Activated naive CD4-positive, alpha-beta T cell treated with Interleukin-2 at 50 U/mL for 16 hours (primary cell): ENCODE measurements at places on chromosomes 12 and 14.

GRCh38 chr12:127241072-127241817 lies 1025.7 kb upstream of the TMEM132C start:
- DNase-seq = no peak

GRCh38 chr12:124694250-124694649 lies 126.8 kb upstream of the NCOR2 start:
- no peak for DNase-seq

DNA sequence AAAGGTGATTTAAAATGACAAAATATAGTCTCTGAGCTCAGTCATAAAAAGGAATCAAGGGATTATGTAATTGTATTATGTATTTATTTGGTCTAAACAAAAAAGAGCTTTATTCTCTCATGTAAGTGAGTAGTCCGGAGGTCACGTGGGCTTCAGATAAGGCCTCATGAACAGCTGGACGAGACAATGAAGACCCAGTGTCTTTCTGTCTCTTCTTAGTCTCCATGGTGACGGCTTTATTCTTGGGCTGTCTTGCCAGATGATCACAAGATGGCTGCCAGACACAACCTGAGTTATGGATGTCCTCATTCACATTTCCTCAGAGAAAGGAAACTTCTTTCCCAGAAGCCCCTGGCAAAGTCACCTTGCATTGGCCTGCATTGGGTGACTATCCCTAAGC lies 98.6 kb downstream of the ARF6 start:
- DNase-seq = no peak

- DNase-seq = no peak
These were observed 140.6 kb downstream of the EPS8 start for GRCh38 chr12:15648558-15648957.

- no peak for DNase-seq
These were observed 185.8 kb downstream of the EGLN3 start for GRCh38 chr14:33764876-33765650.

DNA sequence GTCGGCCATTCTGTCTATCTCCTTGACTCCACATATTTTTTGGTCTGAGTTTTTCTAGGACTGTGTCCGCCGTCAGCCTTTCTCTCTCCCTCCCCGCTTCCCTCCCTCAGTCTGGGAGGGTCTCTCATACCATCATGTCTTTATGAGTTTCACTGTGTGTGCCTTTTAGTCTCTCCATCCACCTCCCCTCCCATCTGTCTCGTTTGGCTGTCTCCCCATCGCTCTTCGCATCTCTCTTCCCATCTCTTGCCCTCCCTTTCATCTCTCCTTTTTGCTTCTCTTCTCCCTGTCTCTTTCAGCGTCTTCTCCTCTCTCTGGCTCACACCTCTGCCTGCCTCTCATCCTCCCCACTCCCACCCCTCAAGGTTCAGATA lies 6.9 kb upstream of the CISTR start:
- no peak for DNase-seq

GRCh38 chr12:112738531-112738930 lies 53.0 kb upstream of the RPH3A start:
- no peak for DNase-seq

- DNase-seq = no peak
These were observed 29.1 kb upstream of the KLRB1 start for GRCh38 chr12:9636851-9637206.

GRCh38 chr12:65287426-65287825 lies 8.9 kb downstream of the MSRB3 start:
- no peak for DNase-seq

GRCh38 chr12:90871726-90872096 lies 83.3 kb downstream of the CCER1 start:
- no peak for DNase-seq

- DNase-seq = no peak
These were observed 14.9 kb downstream of the LTA4H start for GRCh38 chr12:96020314-96021003.

DNA sequence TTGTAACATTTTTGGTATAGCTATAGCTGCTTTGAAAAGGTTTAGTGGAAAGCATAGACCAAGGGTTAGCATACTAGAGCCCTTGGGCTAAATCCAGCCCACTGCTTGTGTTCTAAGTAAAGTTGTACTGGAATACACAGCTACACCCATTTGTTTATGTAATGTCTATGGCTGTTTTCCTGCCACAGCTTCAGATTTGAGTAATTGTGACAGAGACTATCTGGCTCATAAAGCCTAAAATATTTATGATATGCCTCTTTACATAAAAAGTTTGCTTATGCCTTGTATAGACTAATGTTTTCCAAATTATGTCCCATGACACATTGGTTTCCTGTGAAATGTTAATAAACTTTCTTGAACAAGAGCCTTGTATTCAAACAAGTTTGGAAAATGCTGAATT lies 234.8 kb upstream of the ATP2B1 start:
- no peak for DNase-seq

- no peak for DNase-seq
These were observed 9.6 kb downstream of the OR6S1 start for GRCh38 chr14:20631880-20632389.

DNA sequence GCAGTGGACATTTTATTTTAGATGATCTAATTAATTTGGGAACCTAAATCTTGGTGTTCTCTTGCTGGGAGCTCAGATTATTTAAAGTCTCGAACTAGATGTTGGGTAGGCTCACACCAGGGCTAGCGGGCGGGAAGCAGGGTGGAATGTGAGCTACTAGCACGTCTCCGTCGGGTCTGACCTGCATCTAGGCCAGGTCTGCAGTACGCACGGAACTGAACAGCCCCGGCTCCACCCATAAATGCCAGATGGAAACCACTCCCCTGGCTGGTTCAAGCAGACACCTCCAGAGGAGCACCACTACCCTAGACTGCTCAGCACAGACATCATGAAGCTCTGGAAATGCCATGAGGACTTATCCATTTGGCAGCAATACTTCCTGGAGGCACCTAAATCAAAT lies 10.3 kb downstream of the ZNF605 start:
- no peak for DNase-seq

DNA sequence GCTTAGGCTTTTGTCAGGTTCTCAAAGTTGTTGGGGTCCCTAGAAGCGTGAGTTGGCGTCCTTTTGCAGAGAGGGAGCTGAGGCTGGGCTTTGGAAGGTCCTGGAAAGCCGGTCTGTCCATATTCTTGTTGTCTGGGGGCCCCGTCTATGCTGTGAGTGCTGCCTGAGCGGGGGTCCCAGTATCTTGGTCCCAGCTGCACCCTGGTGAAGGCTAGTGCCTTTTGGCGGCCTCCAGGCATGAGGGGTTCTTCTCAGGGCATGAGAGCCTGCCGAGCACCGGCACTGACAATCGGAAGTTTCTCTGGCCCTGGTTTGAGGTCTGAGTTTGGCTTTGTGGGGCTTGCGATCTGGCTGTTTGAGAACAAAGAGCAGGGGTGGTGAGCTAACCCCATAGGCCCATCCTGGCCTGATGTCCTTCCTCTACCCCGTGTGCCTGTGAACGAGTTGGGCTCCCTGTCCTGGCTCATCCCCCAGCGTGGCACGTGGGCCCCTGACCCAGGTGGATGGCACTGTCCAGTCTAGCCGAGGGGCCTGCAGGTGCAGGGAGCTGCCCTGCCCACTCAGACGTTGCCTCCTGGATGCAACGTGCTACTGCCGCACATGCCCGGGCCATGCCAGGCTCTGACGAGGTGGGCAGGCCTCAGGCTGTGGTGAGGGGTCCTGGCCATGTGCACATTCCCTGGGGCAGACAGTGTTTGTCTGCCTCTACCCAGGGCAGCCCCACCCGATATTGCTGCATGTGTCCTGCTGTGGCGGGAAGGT lies 3.9 kb downstream of the CEP170B start:
- no peak for DNase-seq

- no peak for DNase-seq
These were observed 258.1 kb downstream of the PCNX1 start for GRCh38 chr14:71165121-71166031.

- no peak for DNase-seq
These were observed 214.9 kb upstream of the HMGA2 start for GRCh38 chr12:65609359-65609771.

DNA sequence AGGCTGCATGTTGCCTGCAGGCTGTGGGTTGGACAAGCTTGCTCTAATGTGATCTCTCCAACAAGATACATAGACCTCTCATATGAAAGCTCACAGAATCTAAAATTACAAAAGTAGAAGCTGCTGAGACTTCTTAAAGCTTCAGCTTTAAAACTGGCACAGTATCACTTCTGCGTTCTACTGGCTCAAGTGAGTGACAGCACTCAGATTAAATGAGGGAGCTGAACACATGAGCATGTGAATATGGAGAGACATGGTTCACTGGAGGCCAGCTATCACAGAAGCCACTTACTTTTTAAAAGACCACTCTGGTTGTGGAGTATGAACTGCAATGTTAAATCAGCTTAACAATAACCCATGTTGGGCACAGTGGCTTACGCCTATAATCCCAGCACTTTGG lies 29.1 kb upstream of the ANO6 start:
- DNase-seq = no peak

DNA sequence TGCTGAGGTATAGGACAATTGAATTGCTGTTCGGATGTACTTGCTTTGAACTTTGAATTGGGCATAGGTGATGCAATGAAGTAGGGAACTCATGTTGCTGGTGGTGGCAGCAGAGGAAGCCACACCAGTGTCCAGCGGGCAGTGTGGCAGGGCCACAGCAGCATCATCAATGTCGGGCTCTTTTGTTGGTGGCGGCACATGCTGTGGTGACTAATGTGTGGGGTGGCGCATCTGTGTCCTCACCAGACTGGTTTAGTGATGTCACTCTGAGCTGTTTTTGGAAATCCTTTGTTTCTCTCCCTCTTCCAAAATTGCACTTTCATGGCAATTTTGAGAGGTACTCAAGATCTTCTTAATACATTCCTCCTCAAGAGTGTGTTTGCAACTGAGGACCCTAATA lies 187.6 kb downstream of the ETNK1 start:
- no peak for DNase-seq

DNA sequence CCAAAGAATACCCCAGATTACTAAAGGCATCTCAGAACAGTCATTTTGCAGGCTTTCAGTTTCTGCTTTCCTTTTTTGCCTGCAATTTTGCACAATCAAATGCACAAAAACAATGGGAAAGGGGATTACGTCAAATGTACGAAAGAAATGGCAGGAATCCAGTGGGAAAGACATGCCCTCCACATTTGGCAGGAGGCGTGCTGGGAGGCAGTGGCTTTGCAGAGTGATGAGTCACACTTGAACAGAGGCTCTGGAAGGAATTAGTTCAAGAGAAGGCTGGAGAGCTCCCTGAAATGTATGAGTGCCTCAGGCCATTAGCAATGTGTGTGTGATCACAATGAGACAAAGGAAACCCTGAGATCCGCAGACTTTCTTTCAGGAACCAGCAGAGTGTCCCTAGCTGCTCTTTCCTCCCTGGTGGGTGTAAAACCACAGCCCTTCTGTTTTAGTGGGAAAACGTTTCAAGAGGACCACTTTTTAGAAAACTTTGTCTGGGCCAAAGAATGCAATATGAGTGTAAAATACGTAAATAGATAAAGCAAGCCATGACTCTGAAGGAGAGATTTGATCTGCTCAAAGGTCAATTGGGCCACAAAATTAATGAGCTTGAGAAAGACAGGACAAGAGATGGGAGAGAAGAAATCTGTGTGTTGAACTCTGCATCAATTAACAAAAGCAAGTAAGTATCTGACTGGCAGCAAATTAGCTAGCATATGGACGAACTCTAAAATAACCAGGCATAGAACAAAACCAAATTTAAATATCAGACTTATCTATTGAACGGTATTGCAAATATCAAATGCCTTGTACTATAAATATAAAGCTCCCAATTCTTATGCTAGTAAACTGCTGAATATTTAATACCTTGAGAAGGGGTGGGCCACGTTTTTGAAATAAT lies 155.4 kb upstream of the PDE3A start:
- DNase-seq = no peak

- DNase-seq = no peak
These were observed 5.9 kb downstream of the LRRC9 start for GRCh38 chr14:59925797-59926196.

DNA sequence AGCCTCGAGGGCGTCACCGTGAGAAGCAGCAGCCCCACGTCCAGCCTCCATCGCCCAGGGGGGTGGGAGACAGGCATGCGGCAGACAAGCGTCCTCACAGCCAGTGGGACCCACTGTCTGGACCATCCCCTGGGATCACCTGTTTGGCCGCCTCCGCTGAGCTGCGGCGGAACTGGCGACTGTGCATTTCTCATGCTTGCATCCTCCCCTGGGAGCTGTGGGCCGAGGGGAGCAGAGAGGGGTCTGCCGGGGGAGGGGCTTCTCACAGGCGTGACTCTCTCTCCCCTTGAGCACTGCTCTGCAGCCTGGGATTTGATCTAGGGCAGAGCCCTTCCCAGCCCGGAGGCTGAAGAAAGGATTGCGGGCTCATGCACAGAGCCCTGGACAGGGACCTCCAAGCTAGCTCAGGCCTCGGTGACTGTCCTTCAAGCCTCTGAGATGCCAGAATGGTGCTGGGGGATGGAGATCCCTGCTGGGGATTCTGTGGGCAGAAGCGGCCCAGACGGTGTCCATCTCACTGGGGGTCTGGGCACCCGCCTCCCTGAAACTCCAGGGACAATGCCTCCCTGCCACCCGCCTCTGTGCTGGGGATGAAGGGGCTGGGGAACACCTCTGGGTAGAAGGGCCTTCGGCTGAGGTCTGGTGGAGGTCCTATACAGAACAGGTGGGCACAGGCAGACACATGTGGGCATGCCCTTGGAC lies 61.1 kb downstream of the PRIMA1 start:
- no peak for DNase-seq

DNA sequence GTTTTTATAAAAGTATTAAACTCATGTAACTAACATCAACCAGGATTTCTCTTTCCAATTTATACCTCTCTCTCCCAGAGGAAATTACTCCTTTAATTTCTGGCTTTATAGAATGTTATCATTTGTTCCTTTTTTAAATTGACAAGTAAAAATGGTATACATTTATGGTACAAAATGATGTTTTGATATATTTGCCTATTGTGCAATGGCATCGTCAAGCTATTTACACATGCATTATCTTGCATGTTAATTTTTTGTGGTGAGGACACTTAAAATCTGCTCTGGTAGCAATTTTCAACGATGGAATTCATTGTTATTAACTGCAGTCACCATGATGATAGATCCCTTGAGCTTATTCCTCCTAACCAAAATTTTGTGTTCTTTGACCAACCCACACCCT lies 149.0 kb upstream of the NAV3 start:
- no peak for DNase-seq
